Sciatic nerve (tissue), 2 donors: ENCODE measurements at places on chromosomes 2 and 18.

DNA sequence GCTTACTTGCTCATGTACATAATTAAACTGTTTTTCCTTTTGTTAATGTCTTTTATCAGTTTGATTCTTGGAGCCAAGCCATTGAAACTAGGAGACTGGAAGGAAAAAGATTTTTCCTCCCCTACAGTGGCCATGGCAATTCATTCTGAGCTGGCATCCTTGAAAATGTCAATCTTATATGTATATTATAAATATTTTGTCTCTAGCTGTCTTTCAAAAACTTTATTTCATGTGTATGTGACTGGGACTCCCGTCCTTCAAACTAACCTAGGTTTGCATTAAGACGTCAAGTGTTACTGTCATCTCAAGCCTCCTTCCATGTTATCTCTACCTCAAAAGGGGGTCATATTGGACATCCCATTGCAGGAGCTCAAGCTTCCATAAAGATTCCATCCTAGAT lies 280.4 kb downstream of the HRH4 start:
- DNase-seq, result no peak

DNA sequence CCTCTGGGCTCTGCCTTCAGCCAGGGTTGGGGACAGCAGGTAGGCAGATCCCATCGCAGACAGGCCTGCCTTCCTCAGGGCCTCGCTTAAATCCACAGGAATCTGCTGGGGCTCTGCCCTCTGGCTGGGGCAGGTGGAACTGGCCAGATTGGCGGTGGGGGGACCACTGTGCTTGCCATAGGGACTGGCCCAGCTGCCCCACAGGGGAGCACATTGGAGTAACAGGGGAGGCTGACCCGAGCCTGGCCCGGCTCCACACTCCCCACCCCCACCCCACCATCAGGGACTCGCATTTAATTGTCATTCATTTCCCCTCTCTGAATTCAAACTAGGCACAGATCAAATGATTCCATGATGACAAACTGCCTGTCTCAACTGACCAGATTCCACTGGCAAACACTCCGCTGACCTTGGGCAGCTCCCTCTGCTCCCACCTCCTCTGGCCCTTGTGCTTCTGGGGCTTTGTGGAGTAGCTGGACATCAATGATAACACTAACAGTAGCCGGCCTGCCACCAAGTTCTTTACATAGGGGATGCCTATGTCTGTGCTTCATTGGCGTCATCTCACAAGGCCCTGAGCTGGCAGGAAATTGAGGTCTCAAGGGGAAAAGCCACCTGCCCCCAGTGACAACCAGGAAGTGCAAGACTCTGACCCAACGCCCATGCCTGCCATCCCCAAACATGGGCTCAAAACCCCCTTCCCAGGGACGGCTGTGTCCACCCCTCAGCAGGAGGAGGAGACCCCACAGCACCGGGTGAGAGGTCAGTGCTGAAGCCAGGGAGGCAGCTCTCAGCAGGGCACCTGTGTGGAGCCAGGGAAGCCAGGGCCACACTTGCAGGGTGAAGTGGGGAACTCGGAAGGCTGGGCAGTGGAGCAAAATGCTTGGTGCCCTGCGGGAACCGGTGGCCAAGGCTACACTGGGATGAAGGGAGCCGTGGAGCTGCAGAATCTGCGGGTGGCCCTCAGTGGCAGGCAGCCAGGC lies 2.1 kb upstream of the B3GNT7 start:
- DNase-seq, result no peak

DNA sequence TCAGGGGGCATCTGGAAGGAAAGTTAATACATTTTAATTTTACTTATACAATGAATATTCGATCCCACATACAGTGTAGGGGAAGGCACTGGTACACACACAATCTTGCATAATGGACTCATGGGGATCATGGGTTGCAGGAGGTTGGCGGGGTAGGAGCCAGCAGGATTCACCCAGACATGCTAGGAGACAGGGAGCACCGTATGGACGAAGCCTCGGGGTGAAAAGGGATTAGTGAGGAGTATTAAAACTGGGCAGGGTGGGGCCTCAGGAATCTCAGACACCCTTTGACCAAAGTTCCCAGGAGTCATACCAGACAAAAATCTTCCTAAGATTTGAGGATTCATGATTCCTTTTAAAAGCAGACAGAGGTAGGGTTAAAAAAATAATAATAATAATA lies 140.8 kb downstream of the BCL11A start:
- no peak for DNase-seq

- DNase-seq, result no peak
Observed at GRCh38 chr2:45869165-45869501, 217.7 kb downstream of the PRKCE start.

GRCh38 chr2:179592167-179592936 lies 269.1 kb downstream of the ZNF385B start:
- DNase-seq, result no peak

- DNase-seq, result no peak
Observed at GRCh38 chr2:151237422-151238025, 24.1 kb downstream of the RBM43 start.

DNA sequence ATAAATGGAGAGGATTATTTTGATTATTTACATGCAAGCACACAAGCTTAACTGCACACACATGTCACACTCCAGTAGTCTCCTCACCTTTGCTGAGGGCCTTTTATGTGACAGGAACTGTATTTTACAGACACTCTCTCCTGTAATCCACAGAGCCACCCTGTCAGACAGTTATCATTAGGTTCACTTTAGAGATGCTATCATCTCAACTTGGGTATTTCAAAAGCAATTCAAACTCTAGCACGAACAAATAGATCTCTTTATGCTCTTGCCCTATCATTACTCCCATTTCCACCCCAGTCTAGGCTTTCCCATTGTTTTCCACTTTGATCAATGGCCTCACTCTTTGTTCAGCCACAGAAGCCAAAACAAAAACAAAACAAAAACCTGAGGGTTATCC lies 281.2 kb upstream of the EPHA4 start:
- DNase-seq, result no peak

DNA sequence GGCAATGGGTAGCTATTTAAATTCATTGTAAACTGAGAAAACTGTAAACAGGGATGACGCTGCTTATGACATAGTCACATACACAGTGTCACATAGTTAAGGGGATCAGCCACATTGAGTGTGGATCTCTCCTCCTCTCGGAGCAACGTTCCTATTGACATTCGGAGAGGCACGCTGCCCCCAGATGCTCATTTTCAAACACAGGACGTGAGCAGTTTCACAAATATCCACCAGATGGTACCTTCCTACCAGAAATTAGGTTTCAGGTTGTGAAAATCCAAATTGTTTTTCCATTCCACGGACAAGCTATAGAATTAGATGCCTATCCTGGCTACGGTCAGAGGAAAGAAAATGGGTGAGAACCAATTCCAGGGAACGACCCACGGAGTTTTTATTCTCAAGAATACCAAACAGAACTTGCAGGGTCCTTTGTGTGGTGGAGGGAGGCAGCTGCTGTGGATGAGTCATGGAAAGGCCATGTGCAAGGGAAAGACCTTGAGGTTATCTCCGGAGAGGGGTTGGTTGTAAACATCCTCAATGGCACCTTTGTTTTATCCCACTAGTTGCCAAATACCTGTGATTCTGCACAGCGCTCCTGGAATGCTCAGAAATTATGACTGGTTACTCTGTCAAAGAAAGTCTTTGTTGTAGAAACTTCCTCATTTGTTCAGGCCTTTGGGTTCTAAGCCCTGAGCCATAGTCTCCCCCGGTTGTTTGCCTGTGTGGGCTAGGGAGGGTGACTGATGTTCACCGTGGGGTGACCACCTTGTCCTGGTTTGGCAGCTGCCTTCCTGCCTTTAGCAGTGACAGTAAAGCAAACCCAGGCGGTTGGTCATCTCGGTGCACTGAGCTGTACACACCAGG lies 88.0 kb downstream of the ACTR3 start:
- no peak for DNase-seq

GRCh38 chr2:71933467-71934319 lies 214.0 kb downstream of the CYP26B1 start:
- no peak for DNase-seq

- no peak for DNase-seq
Observed at GRCh38 chr2:121191191-121192170, 93.5 kb downstream of the TFCP2L1 start.

GRCh38 chr2:85549095-85549494 lies 10.1 kb downstream of the MAT2A start:
- no peak for DNase-seq

DNA sequence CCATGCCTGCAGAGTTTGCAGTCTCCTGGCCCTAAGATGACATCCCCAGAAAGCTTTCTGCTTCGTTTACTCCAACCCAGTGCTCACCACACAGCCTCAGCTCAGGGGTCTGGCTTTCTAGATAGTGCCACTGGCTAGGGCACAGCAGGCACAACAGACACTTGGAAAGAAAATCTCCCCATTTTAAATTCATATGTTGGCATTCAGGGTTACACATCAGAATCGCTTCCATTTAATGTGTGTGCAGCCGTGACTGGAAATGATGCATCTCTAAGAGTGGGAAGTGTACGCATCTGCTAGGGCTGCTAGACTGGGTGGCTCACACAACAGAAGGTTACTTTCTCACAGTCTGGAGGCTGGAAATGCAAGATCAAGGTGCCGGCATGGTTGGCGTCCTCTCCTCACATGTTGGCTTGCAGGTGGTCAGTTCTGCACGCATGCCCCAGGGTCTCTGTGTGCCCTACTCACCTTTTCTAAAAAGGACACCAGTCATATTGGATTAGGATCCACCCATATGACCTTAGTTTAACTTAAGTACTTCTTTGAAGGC lies 329.4 kb upstream of the RAB12 start:
- no peak for DNase-seq

DNA sequence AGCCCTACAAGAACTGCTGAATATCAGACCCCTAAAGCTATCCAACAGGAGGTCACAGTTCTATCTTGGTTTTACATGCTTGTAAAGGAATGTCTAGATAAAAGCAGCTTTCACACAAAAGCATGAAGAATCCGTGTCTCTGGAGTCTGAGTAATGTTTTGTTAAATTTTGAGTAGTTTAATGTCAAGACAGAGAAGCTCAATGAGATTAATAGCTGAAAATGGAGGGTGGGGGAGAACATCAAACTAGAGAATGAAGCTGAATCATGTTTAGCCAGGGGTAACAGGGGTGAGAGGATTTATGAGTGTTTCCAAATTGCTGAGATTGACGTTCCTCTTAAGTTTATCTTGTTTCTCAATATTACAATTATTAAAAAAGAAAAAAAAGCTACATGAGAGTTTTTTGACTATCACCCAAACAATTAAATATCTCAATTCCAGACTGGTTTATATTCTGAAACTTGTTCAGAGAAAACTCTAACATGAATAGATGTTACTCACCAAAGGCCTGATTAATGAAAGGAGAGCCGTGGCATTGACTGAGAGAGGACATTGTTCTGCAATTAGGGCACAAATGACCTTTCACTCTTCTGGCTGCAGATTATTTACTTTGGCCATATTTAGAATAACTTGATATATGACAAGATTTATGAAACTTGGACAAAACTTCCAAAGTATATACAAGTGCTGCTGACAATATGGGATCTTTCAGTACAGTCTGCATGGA lies 266.4 kb upstream of the ETAA1 start:
- no peak for DNase-seq

GRCh38 chr2:181784556-181784955 lies 104.2 kb upstream of the NEUROD1 start:
- no peak for DNase-seq

DNA sequence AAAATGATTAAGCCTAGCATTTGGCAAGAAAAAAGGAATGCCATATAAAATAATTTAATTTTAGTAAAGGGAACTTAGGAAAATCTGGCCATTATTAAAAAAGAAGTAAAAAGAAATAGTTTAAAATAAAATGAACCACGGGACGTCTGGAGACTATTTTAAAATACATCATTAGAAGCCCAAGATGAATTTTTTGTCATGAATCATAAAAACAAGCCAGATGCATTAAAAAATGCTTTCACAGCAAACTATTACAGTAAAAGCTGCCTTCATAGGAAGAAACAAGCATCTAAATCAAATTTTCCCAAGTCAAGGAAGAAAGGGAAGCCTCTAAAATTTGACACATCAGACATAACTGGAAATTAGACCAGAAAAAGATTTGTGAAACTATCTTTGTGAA lies 33.0 kb downstream of the COL5A2 start:
- DNase-seq, result no peak

DNA sequence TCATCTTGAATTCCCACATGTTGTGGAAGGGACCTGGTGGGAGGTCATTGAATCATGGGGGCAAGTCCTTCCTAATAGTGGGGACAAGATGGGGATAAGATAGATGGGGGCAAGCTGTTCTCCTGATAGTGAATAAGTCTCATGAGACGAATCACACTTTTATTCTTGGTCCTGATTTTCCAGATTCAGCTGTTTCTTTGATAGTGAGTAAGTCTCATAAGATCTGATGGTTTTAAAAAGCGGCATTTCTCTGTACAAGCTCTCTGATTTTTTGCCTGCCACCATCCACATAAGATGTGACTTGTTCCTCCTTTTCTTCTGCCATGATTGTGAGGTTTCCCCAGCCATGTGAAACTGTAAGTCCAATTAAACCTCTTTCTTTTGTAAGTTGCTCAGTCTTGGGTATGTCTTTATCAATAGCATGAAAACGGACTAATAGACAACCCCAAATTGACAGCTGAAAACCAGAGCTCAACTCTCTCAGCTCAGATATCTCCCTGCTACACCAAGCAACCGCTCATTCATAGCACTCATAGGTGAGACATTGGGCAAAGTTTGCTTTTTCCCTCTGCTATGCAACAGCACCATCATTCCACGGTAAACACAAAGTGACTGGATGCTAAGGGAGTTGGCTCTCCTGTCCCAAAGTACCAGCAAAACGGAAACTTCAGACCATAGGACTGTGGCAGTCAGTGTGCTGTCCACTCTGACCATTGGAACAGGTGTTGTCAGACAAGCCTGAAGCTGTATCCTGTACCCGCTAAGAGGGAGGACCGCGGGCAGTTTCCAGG lies 44.9 kb upstream of the TBC1D8 start:
- no peak for DNase-seq
